ENCODE measurements at places on chromosomes 2 and 18. TPM values are rescaled to one million over a fixed set of nuclear protein-coding genes. Genes with fewer than 3 reads are reported as not detected.

DNA sequence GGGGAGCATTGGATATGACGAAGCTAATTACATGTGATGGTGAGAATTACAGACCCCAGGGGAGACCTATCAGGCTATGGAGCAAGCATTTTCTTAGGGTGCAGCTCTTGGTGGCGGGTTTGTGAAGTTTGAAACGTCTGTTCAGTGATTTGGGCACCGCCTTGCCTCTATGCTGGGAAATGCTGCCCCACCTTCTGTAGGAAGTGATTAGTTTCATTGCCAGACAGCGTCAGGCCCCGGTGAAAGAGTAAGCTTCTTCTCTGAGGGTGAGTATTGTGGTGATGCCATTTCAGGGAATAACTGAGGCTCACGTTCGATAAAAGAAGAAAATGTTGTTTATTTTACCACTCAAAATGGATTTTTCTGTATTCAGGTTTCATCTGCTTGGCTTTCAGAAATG, 186.2 kb upstream of the CDH2 start:
- DNase-seq, result no peak

- no peak for DNase-seq
These were observed 50.5 kb downstream of the ADD2 start for GRCh38 chr2:70717431-70718038.

- no peak for DNase-seq
These were observed 26.2 kb downstream of the STK39 start for GRCh38 chr2:168220965-168221819.

Gene FRZB
- 1.7 TPM for total RNA-seq

Gene OTX1
- total RNA-seq, result 0.62 TPM
